ENCODE measurements at places on chromosomes 2 and 18.

- DNase-seq: no peak
Measured at GRCh38 chr18:8448130-8448529, 161.1 kb upstream of the RAB12 start.

GRCh38 chr2:27194538-27195354 is 17.1 kb upstream of the ATRAID start:
- no peak for DNase-seq

DNA sequence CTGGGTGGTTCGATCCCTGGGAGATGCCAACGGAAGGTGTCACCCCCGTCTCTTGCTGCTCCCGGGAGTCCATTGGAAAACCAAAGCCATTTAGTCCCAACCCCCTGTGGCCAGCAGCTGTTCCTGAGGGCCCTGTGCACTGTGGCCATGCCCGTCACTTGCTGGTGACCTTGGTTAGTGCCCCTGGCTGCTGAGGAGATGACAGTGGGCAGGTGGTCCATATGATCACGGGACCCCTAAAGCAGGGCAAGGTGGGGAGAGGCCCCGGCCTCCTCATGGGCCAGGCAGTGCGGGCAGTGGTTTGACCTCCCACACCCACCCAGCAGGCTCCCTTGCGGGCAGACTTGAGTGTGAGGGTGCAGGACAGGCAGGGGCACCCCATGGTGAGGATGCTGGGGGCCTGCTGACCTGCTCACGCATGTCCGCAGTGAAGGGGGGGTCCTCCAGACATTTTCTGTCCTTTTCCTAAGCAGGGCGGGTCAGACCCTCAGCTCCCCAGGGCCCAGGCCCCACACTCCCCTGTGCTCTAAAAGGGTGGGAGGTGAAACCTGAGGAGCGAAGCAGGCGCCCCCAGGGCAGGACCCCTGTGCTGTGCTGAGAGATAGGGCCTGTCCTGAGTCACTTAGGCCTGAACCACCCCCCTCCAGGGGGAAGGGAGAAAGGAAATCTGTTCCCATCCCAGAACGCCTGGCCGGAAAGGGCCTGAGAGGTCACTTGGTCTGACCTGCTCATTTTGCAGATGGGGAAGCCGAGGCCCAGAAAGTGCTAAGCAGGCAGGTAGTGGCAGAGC is 6.8 kb downstream of the ITM2C start:
- DNase-seq: no peak

DNA sequence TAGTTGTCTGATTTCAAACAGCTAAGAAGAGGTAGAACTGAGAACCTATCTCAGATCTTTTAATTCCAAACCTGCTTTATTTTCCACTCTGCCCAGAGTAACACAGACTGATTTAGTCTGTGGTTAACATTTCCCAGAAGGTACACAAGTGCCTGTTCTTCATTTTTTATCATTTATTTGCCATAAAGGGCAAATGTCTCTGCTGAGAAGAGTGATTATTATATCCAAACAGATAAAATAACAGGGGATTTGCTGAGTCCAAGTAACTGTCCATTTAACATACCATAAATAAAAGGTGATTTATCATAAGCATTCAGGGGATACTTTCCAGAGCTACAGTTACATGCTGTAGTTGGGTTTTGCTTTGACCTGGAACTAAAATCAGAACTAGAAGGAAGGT is 617.7 kb downstream of the MBD2 start:
- DNase-seq: no peak

GRCh38 chr2:79630060-79630459 is 117.2 kb downstream of the CTNNA2 start:
- no peak for DNase-seq

DNA sequence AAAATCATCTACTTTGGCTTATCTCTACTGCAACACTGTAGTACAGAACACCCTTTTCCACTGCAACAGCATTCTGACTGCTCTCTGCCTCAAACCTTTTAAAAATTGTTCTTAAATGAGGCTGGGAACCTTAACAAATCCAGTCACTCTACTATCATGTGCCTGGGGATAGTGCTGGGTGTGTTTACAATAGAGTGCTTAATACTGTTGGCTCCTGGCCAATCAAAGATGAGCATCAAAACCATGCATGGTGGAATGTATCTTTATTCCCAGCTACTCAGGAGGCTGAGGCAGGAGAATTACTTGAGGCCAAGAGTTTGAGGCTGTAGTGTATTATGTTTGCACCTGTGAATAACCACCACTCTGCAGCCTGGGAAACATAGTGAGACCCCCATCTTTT is 7.4 kb downstream of the ANKAR start:
- no peak for DNase-seq

- DNase-seq: no peak
Measured at GRCh38 chr18:48840491-48840877, 110.3 kb downstream of the SMAD7 start.

DNA sequence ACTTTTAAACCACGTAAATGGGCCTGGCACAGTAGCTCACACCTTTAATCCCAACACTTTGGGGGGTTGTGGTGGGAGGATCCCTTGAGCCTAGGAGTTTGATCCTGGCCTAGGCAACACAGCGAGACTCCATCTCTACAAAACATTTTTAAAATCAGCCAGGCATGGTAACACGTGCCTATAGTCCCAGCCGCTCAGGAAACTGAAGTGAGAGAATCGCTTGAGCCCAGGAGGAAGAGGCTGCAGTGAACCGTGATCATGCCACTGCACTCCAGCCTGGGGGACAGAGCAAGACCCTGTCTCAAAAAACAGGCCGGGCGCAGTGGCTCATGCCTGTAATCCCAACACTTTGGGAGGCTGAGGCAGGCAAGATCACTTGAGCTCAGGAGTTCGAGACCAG is 12.2 kb downstream of the ROCK1 start:
- DNase-seq: no peak

DNA sequence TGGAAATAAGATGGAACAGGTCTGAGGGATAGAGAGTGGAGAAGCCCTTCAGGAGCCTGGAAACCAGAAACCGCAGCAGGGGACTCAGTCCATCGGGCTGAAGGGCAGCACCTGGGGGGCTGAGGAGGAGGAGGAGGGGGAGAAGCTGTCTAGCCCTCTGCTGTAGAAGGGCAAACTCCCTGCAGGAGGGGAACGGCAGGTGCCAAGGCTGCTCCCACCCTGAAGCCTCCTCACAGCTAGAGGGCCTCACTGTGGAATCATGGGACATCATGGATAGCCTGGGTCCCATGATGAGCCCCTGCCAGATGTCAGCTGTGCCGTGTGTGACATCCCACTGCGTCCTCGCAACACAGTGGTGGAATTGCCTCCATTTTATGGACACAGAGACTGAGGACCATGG is 435 bp downstream of the MYO7B start:
- DNase-seq: no peak

GRCh38 chr2:39642051-39642718 is 23.5 kb upstream of the TMEM178A start:
- DNase-seq: no peak

DNA sequence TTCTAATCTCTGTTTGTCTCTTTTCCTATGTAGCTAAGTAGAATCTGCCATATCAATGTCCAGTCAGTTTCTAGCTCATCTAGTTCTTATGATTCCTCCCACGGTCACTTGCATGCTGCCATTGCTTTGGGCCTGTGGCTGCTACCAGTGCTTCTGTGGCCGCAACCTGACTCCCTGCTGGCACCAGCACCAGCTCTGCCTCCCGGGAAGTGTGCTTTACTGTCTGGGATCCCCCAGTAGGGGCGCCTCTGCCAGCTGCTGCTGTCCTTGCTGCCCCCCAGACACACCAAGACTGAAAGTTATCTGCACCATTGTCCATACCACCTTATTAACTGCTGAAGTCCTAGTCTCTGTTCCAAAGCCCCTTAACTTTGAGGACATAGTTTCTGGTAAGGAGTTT is 56.3 kb downstream of the RAPGEF4 start:
- no peak for DNase-seq

DNA sequence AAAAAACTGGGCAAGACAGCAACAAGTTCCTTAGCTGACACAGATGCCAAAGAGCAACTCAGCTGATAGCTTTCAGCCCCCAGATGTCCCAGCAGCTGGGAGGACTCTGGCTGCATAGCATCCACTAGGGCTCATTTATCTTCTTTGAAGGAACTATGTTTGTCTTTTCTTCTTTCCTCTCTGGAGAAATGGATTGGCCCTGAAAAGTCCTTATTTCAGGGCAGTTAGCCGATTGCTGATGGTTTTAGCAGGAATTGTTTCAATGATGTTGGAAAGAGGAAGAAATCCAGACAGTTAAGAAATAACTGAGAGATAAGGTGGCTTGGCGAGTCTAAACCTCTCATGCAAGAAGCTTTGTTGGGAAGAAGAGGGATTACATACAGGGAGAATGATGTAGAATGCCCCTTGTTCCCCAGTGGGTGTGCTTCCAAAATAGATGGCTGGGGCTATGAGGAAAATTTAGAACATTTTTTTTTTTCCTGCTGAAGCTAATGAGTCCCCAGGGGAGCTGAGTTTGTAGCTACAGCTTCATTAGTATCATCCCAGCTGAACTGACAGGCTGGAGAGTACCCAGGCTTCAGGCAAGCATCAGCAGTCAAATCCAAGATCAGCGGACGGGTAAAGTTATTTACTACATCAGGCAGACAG is 33.6 kb upstream of the SERPINE2 start:
- no peak for DNase-seq

DNA sequence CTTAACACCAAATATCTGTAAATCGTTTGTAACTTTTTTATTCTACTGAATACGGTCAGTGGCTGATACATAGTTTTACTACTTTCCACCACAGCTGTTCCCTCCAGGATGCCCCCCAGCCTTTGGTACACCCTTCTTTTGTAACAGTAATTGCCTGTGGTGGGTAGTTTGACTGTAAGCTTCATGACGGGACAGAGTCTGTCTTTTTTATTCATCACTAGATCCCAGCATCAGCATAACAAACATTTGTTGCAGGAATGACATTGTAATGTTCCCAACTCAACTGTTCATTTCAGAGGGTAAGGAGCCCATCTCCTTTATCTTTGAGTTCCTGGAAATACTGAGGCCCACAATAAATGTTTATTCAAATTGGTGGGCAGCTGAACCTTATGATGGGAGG is 67.5 kb downstream of the MBOAT2 start:
- DNase-seq: no peak

GRCh38 chr18:73774811-73775509 is 372.7 kb downstream of the FBXO15 start:
- DNase-seq: no peak

GRCh38 chr2:74532222-74532621 is 2.5 kb downstream of the HTRA2 start:
- no peak for DNase-seq

- no peak for DNase-seq
Measured at GRCh38 chr2:11161747-11162146, 6.5 kb downstream of the SLC66A3 start.

DNA sequence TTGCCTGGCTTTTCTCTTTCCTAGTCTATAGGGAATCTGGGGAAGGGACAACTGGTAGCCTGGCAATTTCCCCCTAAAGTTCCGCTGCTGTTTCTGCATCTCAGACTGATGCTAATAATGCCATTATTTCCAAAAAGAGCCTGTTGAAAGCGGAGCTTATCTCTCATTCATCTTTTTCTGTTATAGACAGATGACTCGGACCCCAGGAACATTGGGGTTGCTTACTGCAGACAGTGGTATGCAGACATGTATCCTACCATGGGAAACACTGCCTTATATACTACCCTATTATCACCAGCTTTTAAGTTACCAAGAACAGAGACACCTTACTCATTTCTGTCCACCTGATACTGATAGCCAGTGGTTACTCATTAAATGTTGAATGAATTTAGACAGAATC is 15.3 kb downstream of the ETAA1 start:
- no peak for DNase-seq

- DNase-seq: no peak
Measured at GRCh38 chr18:50734886-50735285, 84.9 kb downstream of the MRO start.

- no peak for DNase-seq
Measured at GRCh38 chr18:50218432-50219197, 23.7 kb upstream of the MYO5B start.

DNA sequence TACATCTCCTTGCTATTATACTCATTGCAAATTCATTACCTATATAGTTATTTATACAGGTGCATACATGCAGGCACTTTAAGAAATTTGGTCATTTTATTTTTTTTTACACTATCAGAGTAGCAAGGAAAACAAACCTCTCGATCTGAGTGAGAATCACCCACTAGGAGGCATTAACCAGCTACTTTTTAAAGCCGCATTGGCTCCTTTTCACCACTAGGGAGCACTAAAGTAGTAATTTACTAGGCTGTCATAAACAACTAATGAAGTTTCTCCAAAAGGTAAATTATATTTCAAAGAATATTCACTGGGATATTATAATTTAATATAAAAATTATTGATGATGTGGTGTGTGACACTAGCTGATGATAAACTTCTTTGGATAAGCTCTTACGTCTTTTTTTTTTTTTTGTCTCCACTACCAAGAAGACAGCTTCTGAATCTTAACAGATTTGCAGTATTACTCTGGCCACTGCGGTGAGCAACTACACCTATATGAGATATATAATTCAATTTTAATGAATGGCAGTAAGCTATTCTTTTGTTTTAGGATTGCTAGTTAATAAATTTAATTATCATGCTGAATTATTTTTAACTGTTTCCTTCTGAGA is 101.9 kb downstream of the NOL4 start:
- DNase-seq: no peak

All from iPS DF 6.9 (cell line).